ENCODE measurements at places on chromosomes 1 and 21. TPM values are rescaled to one million over a fixed set of nuclear protein-coding genes. Genes with fewer than 3 reads are reported as not detected.

PGLYRP4 gene
- 0.30 TPM for total RNA-seq

DNA sequence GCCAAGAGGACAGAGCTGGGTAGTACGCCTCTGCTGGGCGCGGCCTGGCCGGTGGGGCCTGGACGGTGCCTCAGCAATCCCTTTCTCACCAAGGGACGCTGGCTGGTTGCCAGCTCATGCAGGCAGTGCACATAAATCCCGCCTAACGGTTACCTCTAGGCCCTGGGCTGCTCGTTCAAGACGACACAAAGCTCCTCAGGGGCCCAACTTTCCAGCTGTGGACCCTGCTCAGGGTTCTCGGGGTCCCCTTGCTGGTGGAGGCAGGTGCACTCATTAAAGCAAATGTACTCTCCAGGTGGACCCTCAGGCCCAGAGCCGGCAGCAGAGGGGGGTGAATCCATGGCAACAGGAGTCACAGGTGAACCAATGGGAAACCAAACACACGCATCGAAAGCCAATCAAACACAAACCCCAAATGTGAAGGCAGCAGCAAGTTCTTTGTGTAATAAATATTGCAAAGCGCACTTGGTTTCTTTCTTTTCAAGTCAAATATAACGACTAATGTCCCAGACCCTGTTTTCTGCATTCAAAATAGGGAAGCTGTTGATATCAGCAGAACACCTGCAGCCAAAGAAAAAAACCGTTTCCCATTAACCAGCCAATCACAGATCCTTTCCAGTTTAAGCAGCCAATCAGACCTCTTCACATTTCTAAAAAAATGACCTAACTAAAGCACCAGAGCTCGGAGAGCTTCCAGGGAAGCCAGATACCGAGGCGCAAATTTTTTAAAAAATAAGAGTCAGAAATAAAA is 26.1 kb upstream of the CLSTN1 start:
- no peaks in the 10 kb centered on the region for H3K4me1 ChIP-seq
- no peak for DNase-seq
- H3K4me3 ChIP-seq = no peak overlapping the region
- H3K27ac ChIP-seq = no peak overlapping the region
- peaks cover 37% of the 10 kb centered on the region for H3K36me3 ChIP-seq
- H3K27me3 ChIP-seq = no peaks in the 10 kb centered on the region

GRCh38 chr1:1777583-1777899 is 729 bp downstream of the NADK start:
- peak overlapping the region; percentile 89 for H3K27ac ChIP-seq
- H3K27me3 ChIP-seq = no peaks in the 10 kb centered on the region
- peaks cover 3% of the 10 kb centered on the region for H3K36me3 ChIP-seq
- no peak for DNase-seq

DNA sequence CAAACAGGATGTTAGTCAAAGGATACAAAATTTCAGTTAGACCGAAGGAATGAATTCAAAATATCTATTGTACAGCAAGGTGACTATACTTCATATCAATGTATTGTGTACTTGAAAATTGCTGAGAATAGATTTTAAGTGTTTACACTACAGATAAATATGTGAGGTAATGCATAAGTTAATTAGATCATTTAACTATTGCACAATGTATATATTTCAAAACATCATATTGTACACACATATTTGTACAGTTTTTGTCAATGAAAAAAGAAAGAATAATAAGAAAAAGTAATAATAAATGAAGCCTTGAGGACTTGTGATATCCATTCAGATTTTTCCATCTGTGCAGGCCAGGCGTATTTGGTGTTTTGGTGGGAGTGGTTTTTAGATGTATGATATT is 367.4 kb upstream of the SNX7 start:
- H3K36me3 ChIP-seq = no peaks in the 10 kb centered on the region
- no peak overlapping the region for H3K27ac ChIP-seq
- H3K4me3 ChIP-seq = no peak overlapping the region
- no peaks in the 10 kb centered on the region for H3K4me1 ChIP-seq
- H3K27me3 ChIP-seq = no peaks in the 10 kb centered on the region

TNN gene
- total RNA-seq = 0.18 TPM

GRCh38 chr1:181807251-181807650 is 254.3 kb downstream of the ZNF648 start:
- DNase-seq = no peak
- no peaks in the 10 kb centered on the region for H3K36me3 ChIP-seq
- H3K4me1 ChIP-seq = no peaks in the 10 kb centered on the region
- H3K4me3 ChIP-seq = no peak overlapping the region
- H3K27me3 ChIP-seq = no peaks in the 10 kb centered on the region

GABRD gene
- total RNA-seq = 2.7 TPM

- H3K36me3 ChIP-seq = peaks cover 25% of the 10 kb centered on the region
- H3K27me3 ChIP-seq = no peaks in the 10 kb centered on the region
- H3K4me1 ChIP-seq = peaks cover 38% of the 10 kb centered on the region
- no peak overlapping the region for H3K27ac ChIP-seq
- H3K4me3 ChIP-seq = no peak overlapping the region
Measured at GRCh38 chr1:27446496-27447020, 43.4 kb downstream of the WASF2 start.

GRCh38 chr1:41660570-41661427 is 176.3 kb upstream of the EDN2 start:
- DNase-seq = no peak
- H3K4me3 ChIP-seq = peak overlapping the region; percentile 65
- no peaks in the 10 kb centered on the region for H3K27me3 ChIP-seq

- no peaks in the 10 kb centered on the region for H3K4me1 ChIP-seq
- DNase-seq = no peak
- H3K27ac ChIP-seq = no peak overlapping the region
- H3K36me3 ChIP-seq = no peaks in the 10 kb centered on the region
Measured at GRCh38 chr1:71834601-71835441, 447.5 kb downstream of the NEGR1 start.

DNA sequence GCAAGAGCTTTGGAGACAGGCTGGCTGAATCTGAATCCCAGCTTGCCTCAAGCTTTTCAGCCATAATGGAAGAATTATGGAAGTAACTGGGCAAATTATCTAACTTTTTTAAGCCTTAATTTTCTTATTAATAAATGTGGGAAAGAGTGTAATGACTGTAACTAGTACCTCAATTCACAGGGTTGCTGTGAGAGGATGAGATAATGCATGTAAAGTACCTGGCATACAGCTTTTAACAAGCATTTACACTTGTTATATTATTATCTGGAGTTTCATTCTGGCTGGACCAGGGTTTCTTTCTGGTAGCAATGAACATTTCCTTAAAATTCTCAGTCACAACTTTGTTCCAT is 15.9 kb upstream of the TNFSF4 start:
- no peak for DNase-seq
- no peak overlapping the region for H3K27ac ChIP-seq
- no peak overlapping the region for H3K4me3 ChIP-seq
- H3K27me3 ChIP-seq = no peaks in the 10 kb centered on the region

GRCh38 chr21:20997311-20997635 is 936 bp upstream of the NCAM2 start:
- peaks cover 14% of the 10 kb centered on the region for H3K4me1 ChIP-seq
- H3K36me3 ChIP-seq = no peaks in the 10 kb centered on the region
- peaks cover 11% of the 10 kb centered on the region for H3K27me3 ChIP-seq
- no peak for DNase-seq
- peak overlapping the region; percentile 65 for H3K4me3 ChIP-seq

LENEP gene
- not detected for total RNA-seq

- no peaks in the 10 kb centered on the region for H3K36me3 ChIP-seq
- H3K4me1 ChIP-seq = peaks cover 9% of the 10 kb centered on the region
- no peak for DNase-seq
- H3K27me3 ChIP-seq = no peaks in the 10 kb centered on the region
- no peak overlapping the region for H3K4me3 ChIP-seq
- no peak overlapping the region for H3K27ac ChIP-seq
Measured at GRCh38 chr1:14242123-14242522, 356.4 kb upstream of the KAZN start.

- H3K27ac ChIP-seq = no peak overlapping the region
- H3K4me1 ChIP-seq = no peaks in the 10 kb centered on the region
- H3K36me3 ChIP-seq = no peaks in the 10 kb centered on the region
- no peak for DNase-seq
- no peaks in the 10 kb centered on the region for H3K27me3 ChIP-seq
Measured at GRCh38 chr21:30437010-30437565, 3.0 kb upstream of the KRTAP15-1 start.

GRCh38 chr1:115761601-115762302 is 6.8 kb downstream of the CASQ2 start:
- DNase-seq = no peak

All from lower lobe of right lung (tissue), 2 donors.